ENCODE measurements at places on chromosomes 12 and 14.

- no peak for DNase-seq
Observed at GRCh38 chr12:110183386-110183785, 59.2 kb downstream of the IFT81 start.

GRCh38 chr12:14952299-14952921, 9.0 kb downstream of the ARHGDIB start:
- DNase-seq: peak; percentile 59

GRCh38 chr14:70742316-70742715, 67.0 kb downstream of the MAP3K9 start:
- no peak for DNase-seq

- no peak for DNase-seq
Observed at GRCh38 chr12:119322301-119322723, 12.2 kb upstream of the CCDC60 start.

DNA sequence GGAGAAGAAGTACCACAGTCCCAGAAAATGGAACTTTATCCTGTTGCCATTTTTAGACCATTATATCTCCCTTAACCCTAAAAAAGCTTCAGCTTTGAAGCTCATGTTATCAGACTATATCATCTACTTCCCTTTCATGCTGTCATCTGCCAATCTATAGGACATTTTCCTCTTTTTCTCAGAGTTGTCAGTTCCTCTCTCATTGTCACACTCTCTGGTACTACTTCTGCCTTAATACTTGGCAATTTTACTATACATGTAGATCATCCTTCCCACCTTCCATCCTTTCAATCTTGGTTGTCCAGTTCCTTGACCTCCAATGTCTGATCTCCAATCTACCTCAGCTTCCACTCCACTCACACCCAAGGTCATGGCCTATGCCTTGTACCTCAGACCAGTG, 57.4 kb downstream of the SLC15A5 start:
- no peak for DNase-seq

- peak; percentile 84 for DNase-seq
Observed at GRCh38 chr14:21107283-21107800, 6.5 kb downstream of the TMEM253 start.

DNA sequence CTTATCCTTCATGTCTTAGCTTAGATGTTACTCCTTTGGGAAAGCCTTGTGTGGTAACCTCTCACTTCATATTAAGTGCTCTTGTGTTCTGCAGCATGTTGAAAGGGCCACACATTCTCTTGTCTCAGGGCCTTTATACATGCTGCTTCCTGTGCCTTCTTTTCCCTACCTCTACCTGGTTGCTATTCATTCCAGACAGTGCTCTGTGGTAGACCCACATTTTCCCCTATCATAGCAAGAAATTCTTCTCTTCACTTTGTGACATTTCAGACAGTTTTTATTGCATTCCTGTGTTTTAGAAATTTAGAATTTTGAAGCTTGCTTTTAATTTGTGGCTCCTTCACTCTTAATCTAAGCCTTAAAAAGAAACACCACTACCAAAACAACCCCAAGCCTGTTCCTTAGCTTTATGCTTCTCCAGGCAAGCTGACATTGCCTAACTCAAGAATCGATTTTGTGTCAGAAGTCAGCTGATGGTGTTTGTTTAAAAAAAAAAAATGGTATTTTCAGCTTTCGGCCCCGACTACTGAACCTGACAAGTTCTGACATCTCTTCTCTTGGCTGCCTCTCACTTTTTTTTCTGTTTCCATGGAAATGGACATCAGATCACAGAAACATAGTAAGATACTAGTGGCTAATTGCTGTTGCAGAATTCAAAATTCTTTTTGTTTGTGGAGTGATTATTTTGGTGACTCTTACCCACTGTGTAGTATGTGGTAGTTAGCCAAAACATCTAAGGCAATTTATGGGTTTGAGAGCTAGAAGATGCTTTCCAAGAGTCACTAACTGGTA, 156.3 kb downstream of the NUBPL start:
- no peak for DNase-seq

DNA sequence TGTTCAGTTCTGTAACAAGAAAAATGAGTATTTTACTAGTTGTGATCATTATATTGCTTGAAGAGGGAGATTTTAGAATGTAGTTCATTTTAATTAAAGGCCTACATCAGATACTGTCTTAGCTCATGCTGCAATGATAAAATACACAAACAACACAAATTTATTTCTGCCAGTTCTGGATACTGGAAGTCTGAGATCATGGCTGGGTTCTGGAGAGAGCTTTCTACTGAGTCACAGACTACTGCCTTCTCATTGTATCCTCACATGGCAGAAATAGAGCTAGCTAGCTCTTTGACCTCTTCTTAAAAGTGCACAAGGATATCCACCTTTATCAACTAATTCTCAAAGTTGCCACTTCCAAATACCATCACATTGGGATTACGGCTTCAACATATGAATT, 53.8 kb downstream of the MIS18BP1 start:
- no peak for DNase-seq

DNA sequence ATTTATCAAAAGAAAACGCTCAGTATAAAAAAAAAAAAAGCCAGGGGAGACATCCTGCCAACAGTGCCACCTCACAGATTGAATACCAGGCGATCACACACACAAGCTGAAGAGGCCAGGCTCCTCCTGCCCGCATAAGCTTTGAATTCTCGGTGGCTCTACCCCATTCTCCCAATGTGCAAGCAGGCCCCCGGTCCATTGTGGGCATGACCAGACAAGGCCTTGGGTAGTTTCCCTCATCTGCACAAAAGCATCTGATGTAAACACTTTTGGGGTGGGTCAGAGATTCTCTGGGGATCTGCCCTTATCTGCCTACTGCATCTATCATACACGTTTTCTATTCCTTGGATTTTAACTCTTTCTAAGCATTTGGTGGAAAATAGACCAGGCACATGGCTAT, 16.2 kb downstream of the KLRF2 start:
- no peak for DNase-seq

DNA sequence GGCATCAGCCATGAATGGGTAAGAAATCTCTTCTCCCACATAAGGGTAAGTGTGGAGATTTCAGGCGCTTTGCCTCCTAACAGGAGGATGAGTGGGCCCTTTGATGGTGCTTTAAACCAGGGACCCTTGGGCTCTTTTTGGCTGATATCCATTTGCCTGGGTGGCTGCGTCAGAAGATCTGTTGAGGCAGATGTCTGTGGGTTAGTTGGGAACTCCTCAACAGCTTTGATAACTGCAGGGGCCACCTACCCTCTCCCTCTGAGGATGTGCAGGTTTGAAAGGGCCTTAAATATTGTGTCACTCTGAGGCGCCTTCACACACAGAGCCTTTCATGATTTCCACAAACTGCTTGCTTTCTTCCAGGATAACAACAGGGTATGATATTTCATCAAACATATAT, 210.7 kb downstream of the PPM1H start:
- DNase-seq: no peak

- DNase-seq: peak; percentile 79
Observed at GRCh38 chr14:101865288-101865687, 99.1 kb upstream of the DYNC1H1 start.

GRCh38 chr14:60734465-60735242, at the start of gene MNAT1:
Gene MNAT1, plus strand, starts transcription at chr14:60734761. Its CDS starts 102 bp downstream, at chr14:60734863.
- DNase-seq: peak; percentile 80

- DNase-seq: no peak
Observed at GRCh38 chr14:90781876-90782275, 34.4 kb downstream of the TTC7B start.

DNA sequence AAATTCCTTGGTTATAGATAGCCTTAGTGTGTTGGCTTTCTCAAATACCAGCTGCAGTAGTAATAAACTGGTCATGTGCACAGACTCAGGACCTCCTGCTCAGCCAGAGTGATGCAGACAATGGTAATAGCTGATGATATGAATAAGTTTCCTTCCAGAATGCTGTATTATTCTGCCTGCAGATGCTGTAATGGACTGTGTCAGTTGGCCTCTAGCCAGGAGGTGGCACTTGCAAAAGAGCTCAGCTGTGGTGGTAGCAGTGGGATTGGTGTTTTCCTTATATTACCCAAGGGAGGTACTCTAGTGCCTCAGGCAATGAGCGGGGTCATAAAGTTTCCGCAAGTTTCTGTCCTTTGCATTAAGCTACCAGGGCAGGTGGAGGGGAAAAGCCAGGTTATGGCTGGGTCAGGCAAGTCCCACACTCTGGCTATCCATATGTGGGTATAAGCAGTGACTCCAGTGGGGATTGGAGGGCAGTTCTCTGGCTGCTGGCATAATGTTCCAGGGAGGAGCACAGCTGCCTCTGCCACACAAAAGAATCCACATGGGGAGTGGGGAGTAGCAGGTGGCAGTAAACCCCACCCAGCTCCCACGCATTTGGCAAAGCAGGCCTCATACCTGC, 14.0 kb upstream of the MUCL1 start:
- DNase-seq: no peak

GRCh38 chr14:106808458-106808857, 1282.1 kb downstream of the TMEM121 start:
- no peak for DNase-seq

GRCh38 chr14:99984036-99984435, 81.2 kb upstream of the EVL start:
- DNase-seq: no peak

- DNase-seq: no peak
Observed at GRCh38 chr14:96624661-96625425, 122.7 kb downstream of the PAPOLA start.

DNA sequence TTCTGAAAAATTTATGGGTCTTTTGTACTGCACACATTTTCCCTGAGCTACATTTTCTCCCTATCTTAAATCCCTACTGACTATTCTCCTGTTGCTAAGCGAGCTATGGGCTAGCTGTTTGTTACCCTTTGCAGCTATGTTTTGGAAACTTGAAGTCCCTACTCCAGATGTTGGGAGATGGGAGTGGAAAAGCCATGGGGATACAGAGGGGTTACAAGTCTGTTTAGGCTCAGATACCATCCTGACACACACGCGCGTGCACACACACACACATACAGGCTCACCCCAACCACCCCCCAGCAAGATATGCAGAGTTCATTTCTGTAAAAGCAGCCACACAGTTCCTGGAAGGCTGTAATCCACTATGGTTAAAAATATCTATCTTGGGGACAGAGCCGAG, 15.8 kb downstream of the ATP5MC2 start:
- DNase-seq: no peak

DNA sequence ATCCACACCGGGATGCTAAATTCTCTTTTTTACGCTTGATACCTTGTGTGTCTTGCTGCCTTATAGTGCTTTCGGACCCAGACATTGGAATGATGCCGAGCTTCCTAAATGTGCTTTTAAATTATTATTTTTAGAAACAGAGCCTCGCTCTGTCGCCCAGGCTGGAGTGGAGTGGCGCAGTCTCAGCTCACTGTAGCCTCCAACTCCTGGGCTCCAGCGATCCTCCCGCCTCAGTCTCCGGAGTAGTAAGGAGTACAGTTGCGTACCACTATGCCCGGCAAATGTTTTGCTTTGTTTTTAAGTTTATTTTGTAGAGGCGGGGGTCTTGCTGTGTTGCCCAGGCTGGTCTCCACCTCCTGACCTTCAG, 489 bp upstream of the EML5 start:
- DNase-seq: no peak

DNA sequence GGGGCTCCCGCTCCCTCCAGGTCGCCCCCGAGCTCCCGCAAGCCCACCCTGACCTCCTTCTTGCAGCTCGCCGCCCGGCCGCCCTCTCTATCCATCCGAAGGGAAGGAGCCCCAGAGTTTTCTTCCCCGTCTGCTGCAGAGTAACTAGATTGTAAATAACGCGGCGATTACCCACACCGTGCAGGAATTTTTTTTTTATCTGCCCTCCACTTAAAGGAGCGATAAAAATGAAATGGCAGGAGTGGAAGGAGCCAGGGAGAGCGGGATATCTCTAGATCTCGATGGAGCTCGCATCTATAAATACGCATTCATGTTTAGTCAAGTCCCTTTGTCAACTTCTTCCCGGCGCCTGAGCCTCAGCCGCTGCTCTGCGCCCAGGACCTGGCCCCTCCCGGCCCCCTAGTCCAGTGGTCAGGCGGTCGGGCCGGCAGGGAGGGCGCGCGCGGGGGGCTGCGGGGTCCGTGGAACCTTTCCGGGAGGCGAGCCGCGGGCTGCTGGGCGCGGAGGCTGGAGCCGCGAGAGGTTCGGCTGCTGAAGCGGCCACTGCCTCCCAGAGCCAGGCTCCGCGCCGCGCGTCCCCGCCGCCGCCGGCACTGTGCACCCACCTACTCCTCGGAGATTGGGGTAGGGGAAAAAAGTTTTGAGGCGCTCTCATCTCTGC, 386.0 kb downstream of the BCAT1 start:
- no peak for DNase-seq

GRCh38 chr14:52992236-52992870, 41.5 kb upstream of the FERMT2 start:
- no peak for DNase-seq

DNA sequence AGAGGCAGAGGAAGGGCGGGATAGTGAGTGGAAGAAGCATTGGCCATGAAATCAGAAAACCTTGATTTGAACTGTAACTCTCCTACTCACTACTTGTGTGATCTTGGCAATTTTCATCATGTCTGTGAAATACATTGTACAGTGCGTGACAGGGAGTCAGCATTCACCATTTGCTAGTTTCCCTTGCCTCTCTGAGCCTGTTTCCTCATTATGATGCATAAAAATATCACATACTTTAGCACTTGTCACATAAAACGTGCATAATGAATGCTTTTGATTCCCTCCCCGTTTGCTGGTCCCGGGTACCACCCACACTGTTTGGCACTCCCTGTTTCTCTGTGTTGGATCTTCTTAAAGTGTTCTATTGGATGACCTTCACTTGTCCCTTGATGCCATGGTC, 101.1 kb upstream of the FRMD6 start:
- DNase-seq: no peak

DNA sequence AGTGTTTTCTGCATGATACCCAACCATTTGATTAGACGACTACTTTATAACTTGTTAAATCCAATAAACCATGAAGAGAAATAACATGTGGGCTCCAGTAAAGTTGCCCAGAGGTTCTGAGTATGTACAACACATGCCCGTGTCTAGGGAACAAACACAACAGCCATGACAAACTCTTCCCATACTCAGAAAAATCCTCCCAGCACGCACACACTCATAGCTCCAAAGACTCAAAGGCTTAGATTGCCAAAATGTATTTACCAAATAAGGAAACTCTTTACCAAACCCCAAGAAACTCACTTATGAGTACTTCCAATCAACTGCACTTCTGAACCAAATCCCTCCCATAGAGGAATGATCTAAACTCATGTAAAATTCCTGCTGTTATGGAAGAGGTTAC, 17.3 kb downstream of the SART3 start:
- DNase-seq: no peak

- peak; percentile 75 for DNase-seq
Observed at GRCh38 chr12:90940872-90941499, 14.0 kb downstream of the CCER1 start.

DNA sequence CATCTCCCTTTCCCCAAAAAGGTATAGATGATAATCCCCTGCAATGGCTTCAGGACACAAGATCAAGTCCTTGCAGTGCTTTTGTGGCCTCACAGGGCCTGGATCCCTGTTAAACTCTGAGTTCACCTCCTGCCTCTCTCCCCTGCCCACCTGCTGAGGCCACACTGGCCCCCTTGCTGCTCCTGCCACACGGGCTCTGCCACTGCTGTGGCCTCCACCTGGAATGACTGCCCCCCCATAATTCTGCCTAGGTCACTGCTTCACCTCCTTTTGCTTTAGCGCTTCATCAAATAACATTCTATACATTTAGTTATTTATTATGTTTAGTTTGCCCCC, 653 bp upstream of the IFI27 start:
- DNase-seq: no peak

All from ACHN (cell line).